CD8-positive, alpha-beta memory T cell (primary cell): ENCODE measurements at places on chromosomes 11 and 22. TPM values are rescaled to one million over a fixed set of nuclear protein-coding genes. Genes with fewer than 3 reads are reported as not detected.

Gene DCDC1
- 0.15 TPM for total RNA-seq

DNA sequence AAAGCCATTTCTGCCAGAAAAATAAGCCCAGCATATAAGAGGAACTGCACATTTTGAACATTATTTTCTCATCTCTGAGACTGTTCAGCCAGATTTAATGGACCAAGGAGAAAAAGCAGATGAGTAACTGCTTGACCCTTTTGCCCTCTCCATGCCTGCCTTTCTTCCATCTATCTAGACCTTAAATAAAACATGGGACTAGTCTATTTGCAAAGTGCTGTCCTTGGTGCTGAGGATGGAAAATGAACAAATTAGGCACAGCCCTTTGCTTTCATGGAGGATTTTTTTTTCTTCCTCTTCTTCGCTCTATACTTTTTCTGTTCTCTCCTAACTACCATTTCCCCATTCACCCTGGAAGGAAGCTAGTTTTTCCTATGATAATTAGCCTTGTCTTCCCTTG is 361.3 kb downstream of the GRM5 start:
- no peak overlapping the region for H3K27ac ChIP-seq
- no peaks in the 10 kb centered on the region for H3K36me3 ChIP-seq
- no peaks in the 10 kb centered on the region for H3K4me1 ChIP-seq

GRCh38 chr11:58186938-58187337 is 1.9 kb upstream of the OR9Q2 start:
- H3K36me3 ChIP-seq, result no peaks in the 10 kb centered on the region
- no peaks in the 10 kb centered on the region for H3K27me3 ChIP-seq
- no peaks in the 10 kb centered on the region for H3K4me1 ChIP-seq

DNA sequence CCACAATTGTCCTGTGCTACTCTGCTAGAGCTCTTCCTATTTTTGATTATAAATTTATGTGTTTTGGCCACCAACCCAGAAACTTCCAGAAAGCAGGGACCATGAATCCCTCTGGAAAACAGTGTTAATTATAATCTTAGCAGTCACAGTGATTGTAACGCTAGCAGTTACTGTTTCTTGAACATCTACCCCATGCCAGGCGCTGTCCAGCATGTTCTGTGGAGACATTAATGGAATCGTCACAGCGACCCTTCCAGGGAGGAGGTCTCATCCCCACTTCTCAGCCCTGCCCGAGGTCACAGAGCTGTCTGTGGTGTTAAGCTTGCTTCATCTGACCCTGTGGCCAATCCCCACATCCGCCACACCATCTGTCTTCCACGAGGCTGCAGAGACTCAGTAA is 13.9 kb upstream of the PNPLA5 start:
- no peak overlapping the region for H3K4me3 ChIP-seq
- DNase-seq, result no peak
- no peaks in the 10 kb centered on the region for H3K4me1 ChIP-seq
- H3K27me3 ChIP-seq, result no peaks in the 10 kb centered on the region
- no peaks in the 10 kb centered on the region for H3K36me3 ChIP-seq
- H3K27ac ChIP-seq, result no peak overlapping the region

GRCh38 chr22:38881997-38882879 is 10.2 kb upstream of the CBX6 start:
- H3K4me1 ChIP-seq, result peaks cover 24% of the 10 kb centered on the region
- H3K27ac ChIP-seq, result no peak overlapping the region
- no peaks in the 10 kb centered on the region for H3K36me3 ChIP-seq
- DNase-seq, result no peak
- no peaks in the 10 kb centered on the region for H3K27me3 ChIP-seq
- H3K4me3 ChIP-seq, result no peak overlapping the region

Gene LRRC4C
- not detected for total RNA-seq

Gene GCAT
- 9.3 TPM for total RNA-seq

- no peak overlapping the region for H3K4me3 ChIP-seq
- H3K4me1 ChIP-seq, result no peaks in the 10 kb centered on the region
- no peaks in the 10 kb centered on the region for H3K27me3 ChIP-seq
- DNase-seq, result no peak
These were observed 2.5 kb upstream of the IGLL5 start for GRCh38 chr22:22884888-22885840.

DNA sequence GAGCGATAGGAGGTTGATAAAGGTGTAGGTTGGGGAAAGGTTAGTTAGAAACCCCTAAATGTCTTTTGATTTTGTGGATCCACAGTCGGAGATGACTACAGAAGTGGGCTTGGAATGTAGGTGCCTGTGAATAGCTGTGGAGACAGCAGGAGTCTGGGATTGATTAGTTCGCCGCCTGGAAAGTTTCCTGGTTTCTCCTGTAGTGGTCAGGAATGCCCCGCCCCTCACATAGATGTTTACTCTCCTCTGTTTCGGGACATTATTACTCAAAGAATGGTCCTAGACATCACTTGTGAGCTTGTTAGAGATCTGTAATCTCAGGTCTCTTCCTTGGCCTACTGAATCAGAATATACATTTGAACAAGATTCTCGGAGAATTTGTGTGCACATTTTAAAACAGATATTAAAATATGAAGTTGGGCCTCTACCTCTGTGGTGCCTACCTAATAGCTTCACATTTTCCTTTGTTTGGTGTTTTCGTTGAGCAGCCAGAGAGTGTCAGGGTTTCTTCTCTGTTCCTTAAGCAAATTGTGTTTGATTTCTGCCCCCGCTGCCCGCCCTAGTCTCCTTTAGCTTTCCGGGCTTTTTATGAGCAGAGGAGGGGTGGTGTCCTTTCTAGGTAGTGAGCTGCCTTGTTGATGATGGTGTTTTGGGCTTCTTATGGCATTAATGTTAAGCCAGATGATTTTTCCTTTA is 89.4 kb downstream of the PPP6R3 start:
- no peak overlapping the region for H3K27ac ChIP-seq
- DNase-seq, result no peak
- peaks cover 45% of the 10 kb centered on the region for H3K4me1 ChIP-seq

Gene OR51B4
- not detected for total RNA-seq

- no peaks in the 10 kb centered on the region for H3K36me3 ChIP-seq
- no peaks in the 10 kb centered on the region for H3K4me1 ChIP-seq
- H3K27ac ChIP-seq, result no peak overlapping the region
- DNase-seq, result no peak
These were observed 5.0 kb upstream of the ANO3 start for GRCh38 chr11:26326793-26327400.

- H3K4me1 ChIP-seq, result no peaks in the 10 kb centered on the region
- H3K27ac ChIP-seq, result no peak overlapping the region
- no peaks in the 10 kb centered on the region for H3K27me3 ChIP-seq
These were observed 27.3 kb downstream of the SERGEF start for GRCh38 chr11:17985517-17985916.
